ENCODE measurements at places on chromosomes 6 and 20.

DNA sequence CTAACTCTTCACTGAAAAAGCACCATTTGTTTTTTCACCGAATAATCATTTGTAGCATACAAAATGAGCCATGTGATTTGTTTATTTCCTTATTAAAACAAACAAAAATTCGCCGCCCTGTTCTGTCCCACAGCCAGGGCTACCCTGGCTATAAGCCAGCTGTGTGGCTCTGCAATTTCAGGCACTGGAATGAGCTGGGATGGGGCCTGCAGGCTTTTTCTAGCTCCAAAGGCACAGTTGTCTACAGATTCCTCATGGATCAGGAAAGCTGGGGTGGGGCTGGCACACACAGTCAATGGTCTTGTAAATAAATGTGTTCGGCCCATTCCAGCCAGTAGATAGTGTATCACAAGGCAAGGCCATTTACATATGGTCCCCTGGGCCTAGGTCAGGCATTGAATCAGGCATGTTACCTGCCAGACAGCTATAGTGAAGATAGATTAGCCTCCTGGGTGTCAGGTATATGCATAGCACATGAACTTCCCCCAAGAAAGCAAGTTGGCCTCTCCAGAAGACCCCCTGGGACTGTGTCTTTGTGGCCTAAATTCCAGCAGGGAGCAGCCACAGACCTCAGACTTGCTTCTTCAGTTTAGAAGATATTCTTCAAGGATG lies 608.9 kb downstream of the MAFB start:
- DNase-seq, result no peak

- no peak for DNase-seq
Observed at GRCh38 chr6:45375449-45375848, 2.3 kb downstream of the SUPT3H start.

- DNase-seq, result no peak
Observed at GRCh38 chr6:157753291-157753690, 69.8 kb upstream of the SNX9 start.

DNA sequence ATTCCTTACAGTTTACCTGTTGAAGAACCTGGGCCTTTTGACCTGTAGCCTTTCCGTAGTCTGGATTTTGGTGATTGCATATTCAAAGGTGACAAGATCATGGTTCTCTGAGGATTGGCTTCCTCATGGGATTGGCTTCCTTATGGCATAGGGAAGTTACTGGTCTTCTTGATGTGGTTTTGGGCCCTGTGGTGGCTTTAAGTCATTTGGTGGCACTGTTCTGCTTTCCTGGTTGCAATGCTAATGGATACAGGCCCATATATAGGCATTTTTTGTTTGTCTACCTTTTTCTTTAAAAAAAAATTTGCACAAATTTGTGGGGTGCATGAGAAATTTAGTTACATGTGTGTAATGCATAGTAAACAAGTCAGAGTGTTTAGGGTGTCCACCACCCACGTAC lies 185.7 kb downstream of the CDKAL1 start:
- DNase-seq, result no peak

DNA sequence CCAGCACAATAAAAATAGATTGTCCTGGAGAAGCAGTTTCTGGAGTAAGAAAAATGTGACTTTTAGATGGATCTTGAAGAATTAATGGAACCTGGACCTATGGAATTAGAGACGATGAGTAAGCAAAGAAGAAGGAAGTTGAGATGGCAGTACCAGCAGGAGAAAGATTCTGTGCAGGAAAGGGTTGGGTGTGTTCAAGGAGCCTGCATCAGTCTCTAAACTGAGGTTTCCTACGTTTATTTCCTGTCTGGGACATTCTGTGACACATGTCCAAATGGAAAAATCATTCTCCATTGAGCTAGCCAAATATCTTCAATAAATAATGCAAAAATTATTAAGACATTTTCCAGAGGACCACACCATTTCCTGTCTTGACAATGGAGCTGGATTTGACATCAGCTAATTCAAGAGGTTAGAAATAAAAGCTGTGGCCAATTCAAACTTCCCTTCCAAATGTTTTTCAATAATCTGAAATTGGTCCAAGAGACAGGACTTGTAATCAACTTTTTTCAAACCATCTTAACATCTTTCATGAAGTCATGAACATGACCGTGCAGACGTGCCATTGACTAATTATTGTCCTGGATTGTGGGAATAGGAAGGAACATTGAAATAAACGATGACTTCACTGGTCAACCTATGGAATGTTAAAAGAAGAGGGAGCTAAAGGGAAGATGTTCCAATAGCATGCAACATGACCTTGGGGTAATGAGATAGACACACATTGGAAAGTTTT lies 198.3 kb downstream of the ZNF217 start:
- DNase-seq, result no peak

GRCh38 chr6:44022296-44022661 lies 105.0 kb downstream of the MRPL14 start:
- no peak for DNase-seq

GRCh38 chr6:157974967-157975366 lies 6.7 kb upstream of the SYNJ2 start:
- no peak for DNase-seq

DNA sequence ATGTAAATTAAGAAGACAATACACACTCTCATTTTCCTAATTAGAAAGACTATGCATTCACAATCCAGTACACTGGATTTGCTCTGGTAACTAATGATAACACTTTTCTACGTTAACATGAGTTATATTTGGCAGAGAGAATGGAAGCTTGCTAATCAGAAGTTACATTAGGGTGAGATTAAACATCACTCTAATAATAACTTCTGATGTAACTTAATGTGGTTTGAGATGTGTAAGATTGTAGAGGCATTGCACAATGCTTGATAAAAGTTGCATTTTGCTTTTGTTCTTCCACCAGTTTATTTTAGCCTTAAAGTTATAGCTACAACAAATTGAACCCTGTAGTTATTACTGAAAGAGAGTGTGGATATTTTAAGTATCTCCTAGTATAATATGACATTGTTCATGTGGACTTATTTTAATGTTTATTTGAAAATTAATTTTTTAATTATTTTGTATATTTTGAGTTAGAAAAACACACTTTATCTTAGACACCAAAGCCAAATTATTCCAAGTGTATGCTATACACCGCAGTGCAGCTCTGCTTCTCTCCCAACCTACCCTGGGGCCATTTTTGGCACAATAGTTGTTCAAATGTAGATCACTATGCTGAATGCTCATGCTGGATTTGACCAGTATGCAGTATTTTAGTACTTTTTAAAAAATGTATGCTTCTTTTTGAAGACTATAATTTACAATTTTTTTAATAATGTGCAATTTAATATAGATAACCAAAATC lies 143.2 kb downstream of the SLC16A10 start:
- DNase-seq, result no peak

- DNase-seq, result no peak
Observed at GRCh38 chr6:27428966-27429365, 40.4 kb downstream of the ZNF391 start.

- no peak for DNase-seq
Observed at GRCh38 chr6:153591159-153591558, 447.9 kb upstream of the OPRM1 start.

DNA sequence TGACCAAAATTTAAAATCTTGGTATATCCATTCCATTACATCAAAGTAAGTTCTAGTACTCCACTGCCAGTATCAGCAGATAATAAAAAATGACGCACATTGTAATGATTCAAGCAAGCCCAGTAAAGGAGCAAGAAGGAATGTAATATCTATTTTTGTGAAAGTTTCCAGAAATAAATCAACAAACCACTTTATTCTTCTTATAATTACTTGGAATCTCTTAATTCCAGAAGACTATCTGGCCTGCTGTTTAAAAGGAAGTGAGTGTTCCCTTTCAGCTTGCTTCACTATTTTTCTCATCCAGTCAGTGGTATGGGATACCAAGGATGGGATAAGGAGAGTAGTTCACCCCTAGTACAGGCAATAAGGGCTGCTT lies 42.2 kb upstream of the DSE start:
- no peak for DNase-seq

- DNase-seq, result no peak
Observed at GRCh38 chr20:59441860-59442810, 141.7 kb downstream of the EDN3 start.

DNA sequence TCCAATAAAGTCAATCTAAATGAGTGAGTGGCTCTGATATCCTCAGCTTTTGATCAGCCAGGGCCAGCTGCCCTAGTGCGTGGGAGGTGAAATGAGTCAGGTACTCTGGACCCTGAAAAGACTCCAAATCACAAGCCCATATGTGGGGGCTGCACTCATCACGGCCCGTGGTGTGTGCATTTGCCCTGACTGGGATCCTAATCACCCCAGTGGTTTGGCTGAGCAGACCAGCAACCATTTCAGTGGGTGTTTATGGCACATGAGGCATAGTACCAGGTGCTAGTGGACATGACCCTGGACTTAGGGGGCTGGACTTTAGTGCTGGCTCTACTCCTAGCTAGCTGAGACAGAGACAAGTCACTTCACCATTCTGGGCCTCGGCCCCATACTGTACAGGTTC lies 39.4 kb downstream of the SCML4 start:
- DNase-seq, result peak; percentile 41

DNA sequence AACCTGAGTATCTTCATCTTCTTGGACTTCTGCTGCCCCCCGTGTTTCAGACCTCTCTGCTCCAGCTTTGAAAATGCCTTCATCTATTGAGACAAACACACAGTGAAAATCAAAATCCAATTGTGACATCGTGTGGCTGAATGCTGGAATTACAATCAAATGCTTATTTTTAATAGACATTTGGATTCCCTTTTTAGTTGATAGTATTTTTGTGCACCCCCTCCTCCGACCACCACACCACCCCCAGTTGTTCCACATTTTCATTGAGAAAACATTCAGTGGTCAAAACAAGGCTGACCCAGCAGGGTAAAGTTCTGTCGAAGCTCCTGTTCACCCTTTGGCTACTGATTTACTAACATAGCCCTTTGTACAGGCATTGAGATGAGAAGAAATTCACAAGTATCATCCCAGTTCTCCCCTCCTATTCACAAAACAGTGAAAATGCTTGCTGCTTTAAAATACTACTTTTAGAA lies 79.0 kb downstream of the NRSN1 start:
- peak; percentile 8 for DNase-seq

DNA sequence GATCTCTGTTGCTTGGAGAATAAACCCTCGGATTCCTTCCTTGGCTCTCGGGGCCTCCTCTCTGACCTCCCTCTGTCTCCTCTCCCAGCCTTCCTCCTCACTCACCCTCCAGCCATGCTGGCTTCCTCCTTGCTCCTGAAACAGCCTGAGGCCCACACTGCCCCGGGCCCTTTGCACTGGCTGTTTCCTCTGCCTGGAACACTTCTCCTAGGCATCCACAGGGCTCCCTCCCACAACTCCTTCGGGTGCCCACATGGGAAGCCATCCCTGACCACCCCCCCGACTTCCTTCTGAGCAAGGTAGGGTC lies 87.7 kb downstream of the CEBPB start:
- no peak for DNase-seq

GRCh38 chr6:4599924-4600323 lies 176.3 kb upstream of the CDYL start:
- no peak for DNase-seq

DNA sequence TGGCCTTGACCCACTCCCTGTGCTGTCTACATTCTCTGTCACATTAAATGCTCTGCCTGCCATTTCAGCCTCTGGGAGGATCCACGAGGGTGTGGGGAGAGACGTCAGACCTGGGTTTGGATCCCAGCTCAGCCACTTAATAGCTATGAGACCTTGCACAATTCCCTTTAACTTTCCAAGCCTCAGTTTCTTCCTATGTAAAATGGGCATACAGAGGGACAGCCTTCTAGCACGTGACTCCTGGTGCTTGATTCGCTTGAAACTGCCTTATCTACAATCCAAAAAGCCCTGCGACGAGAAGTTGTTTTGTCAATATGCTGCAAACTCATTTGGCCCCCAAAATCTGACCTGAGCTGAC lies 40.0 kb downstream of the TOX2 start:
- DNase-seq, result no peak

DNA sequence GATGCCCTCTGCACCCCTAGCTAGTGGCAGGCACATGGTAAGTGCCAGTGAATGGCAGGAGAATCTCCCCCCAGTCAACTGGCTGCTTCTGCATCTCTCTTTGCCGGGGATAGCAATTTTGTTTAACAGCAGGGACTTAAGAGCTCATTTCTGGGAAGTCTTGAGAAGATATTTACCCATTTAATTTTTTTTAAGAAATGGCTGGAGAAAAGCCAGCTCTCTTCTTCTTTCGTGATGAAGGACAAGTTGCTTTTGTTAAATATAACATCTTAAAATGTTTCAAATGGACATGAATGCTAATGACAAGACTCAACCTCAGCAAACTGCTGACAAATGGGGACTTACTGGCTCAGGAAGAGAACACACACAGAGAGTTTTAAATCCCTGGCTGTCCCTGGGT lies 55.0 kb upstream of the IYD start:
- DNase-seq, result no peak

GRCh38 chr6:143896126-143896860 lies 32.0 kb downstream of the ZC2HC1B start:
- DNase-seq, result no peak

- DNase-seq, result no peak
Observed at GRCh38 chr20:50592282-50593004, 82.3 kb downstream of the PTPN1 start.

DNA sequence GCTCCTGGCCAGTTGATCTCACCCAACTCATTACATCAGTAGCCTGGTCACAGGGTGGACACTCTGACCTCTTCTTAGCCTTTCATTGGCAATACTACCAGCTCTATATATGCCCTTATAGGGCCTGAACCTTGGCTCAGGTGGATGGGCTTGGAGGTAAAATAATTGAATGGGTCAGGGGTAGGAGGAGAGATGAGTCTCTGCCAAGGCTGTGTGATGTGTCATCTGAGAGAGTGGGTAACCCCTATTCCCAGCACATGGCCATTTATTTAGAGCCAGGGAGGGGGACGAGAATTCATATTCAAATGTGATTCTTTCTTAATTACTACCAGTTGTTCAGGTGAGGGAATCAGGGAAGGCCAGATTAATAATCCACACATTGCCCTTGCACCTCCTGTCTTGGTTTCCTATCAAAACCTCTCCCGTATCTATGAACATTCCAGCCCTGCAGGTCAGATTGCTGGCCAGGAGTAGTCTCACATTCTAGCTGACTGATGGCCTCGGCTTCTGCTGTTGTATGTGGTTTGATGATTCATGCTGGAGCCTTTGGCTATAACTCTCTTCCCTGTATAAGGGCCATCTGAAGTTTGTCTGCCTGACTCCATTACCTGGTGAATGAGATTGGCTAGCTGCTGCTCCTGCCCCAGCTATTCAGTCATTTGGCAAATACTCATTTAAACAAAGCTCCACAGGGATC lies 13.4 kb downstream of the C20orf173 start:
- no peak for DNase-seq

DNA sequence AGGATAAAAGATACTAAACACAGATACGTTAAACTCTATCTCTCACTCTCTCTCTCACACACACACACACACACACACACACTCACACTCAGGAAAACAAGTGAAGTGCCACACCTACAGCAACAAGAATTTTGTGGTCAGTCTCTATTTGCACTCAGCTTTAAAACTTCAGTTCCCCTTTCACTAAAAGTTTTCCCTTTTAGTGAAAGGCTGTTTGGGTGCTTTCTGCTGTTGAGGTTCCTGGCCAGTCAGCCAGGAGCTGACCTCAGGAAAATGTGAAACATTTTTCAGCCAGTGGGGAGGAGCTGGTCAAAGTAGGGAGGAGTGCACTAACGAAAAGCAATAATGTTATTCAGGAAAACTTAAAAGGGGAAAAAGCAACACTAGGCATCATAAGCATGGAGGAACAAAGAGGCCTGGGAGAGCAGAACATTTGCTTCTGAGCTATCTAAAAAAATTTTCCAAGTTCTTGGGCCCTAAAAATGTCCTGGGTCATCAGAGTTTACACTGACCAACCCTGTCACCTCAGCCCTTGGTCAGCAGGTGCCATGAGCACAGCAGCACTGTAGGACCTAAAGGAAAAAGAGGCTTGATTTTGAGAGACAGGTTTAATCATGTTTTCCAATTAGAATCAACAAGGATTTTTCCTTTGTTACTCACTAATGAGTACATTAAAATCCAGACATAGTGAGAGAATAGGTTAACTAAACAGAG lies 30.7 kb upstream of the NT5E start:
- no peak for DNase-seq

Data from stimulated activated CD4-positive, alpha-beta T cell treated with anti-CD3 and anti-CD28 coated beads, Interleukin-15, amount 100 ng/mL, for 24 hours (primary cell).